ENCODE measurements at places on chromosomes 6 and 20. TPM values are rescaled to one million over a fixed set of nuclear protein-coding genes. Genes with fewer than 3 reads are reported as not detected.

GSS gene
- 47.9 TPM for total RNA-seq

SLC35F1 gene
- not detected for total RNA-seq

ANGPT4 gene
- not detected for total RNA-seq

PAK5 gene
- total RNA-seq: not detected

TRAPPC3L gene
- not detected for total RNA-seq

IMPG1 gene
- not detected for total RNA-seq

SHLD1 gene
- total RNA-seq: 5.1 TPM

SPATS1 gene
- total RNA-seq: not detected

FAM83B gene
- total RNA-seq: not detected

UBD gene
- 0.31 TPM for total RNA-seq

Data from endothelial cell of umbilical vein (primary cell).